GM12865 (cell line): ENCODE measurements at places on chromosomes 16 and 17.

DNA sequence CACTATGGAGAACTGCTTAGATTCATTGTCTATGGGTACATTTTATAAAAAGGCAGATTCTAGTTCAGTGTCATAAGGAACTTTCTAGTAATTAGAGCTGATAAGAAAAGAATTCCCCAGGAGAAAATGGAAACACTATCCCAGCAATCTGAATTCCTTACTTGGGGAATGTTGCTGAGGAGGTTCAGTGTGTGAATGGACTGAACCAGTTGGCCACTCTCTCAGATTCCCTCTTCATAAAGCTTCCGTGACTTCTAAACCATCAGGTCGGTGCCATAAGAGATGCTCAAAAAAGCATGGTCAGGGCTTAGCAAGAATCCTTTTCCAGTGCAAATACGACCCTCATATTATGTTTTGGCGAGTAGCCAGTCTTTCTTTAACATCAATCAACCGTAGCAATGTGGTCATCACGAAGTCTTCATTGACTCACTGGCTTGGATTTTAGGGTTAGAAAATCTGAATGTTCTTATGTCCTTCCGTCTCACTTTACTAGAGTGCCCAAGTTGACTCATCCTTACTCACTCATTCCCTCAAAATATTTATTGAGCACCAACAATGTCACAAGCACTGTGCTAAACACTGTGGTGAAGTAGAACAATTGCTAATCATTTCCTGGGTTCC lies 102.7 kb upstream of the HLF start:
- no peak for DNase-seq

DNA sequence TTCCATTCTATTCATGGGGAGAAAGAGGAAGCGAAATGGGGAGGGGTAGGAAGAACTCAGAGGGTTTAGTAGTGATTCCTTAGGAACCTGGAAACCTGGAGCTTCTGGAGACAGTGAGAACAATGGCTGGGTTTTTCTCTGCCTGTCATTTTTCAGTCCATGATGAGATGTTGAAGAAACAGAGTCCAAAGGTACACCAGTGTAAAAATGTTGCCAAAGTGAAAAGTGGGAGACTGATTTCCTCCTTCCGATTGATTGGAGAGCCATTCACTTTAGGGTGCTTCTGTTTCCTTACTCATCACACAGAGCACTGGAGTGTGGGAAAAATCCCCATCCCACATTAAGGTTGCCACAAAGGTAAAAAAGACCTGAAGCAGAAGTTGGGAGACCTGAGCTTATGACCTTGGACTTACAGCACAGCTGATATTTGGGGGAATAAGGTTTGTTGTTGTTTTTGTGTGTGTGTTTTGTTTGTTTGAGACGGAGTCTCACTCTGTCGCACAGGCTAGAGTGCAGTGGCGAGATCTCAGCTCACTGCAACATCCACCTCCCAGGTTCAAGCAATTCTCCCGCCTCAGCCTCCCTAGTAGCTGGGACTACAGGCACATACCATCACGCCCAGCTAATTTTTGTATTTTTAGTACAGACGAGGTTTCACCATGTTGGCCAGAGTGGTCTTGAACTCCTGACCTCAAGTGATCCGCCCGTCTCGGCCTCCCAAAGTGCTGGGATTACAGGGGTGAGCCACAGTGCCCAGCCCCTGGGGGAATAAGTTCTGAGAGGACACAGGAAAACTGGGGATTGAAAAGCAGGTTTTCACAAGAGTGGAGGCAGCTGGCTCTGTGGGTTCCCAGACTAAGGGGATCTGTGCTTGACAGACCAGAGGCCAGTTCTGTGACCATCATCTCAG lies 1.4 kb upstream of the DHX8 start:
- no peak for DNase-seq

GRCh38 chr17:40550608-40551007 lies 14.7 kb downstream of the CCR7 start:
- no peak for DNase-seq

- DNase-seq, result no peak
These were observed 13.7 kb downstream of the PLCG2 start for GRCh38 chr16:81792828-81793227.

GRCh38 chr17:66543526-66543925 lies 241.1 kb downstream of the PRKCA start:
- DNase-seq, result no peak

DNA sequence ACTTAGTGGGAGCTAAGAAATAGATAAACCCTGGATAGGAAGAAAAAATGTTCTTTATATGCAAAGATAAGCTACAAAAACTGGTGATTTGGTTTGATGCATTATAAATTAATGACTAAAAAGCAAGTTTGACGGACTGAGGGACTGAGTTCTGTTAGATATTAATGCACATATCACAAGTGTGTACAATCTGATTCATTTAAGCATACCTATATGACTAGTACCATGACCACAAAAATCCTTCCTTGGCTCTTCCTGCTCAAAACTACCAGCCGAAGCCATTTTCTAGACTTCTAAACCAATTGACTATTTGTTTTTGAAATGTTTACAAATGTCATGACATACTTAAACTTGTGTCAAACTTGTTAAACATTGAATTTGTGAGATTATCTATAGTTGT lies 374.5 kb upstream of the MON1B start:
- peak; percentile 9 for DNase-seq

DNA sequence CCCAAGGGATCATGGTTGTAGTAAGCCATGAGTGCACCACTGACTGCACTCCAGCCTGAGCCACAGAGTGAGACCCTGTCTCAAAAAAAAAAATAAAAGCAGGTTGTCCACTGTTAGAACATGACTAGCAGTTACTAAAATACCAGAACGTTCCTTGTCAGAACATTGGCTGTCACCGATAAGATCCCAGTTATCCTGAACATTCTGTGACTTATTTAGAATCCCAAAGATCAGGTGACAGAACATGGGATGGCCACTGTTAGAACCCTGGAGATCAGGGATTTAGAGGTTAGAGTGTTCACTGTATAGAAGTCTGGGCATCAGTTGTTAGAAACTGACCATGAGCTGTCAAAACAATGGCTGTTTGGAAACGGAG lies 8.6 kb downstream of the CES4A start:
- no peak for DNase-seq

DNA sequence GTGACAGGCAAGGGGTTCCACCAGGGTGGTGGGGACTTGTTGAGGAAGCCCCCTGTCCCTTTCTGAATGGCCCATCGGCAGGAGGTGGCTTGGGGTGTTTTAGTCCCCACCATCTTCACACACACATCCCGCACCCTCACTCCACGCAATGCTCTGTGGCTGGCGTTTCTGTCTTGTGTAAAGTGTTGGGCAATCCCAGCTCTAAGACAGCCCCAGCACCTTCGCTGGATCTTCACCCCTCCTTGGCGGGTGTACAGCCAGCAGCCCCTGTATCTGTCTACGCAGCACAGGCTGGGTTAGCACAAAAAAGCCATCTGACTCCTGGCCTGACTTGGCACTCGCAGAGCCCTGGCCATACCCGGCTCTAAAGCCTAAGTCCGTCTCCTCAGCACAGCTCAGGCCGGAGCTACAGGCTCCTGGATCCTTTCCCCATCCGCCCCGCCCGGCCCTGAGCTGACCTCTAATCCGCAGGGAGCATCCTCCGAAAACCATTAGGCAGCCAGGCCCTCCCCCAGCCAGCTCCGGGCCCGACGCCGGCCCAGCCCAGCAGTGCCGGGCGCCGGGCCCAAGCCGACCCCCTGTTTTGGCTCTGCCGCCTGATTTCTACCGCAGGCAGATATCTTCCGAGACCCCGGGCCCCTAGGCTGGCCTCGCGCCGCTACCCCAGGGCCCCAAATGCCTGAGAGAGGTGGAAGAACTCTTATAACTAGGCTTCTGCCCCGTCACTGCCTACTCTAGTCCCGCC lies 42.4 kb upstream of the TAC4 start:
- no peak for DNase-seq

- peak; percentile 59 for DNase-seq
These were observed 15.6 kb upstream of the ZFPM1 start for GRCh38 chr16:88437367-88437964.

DNA sequence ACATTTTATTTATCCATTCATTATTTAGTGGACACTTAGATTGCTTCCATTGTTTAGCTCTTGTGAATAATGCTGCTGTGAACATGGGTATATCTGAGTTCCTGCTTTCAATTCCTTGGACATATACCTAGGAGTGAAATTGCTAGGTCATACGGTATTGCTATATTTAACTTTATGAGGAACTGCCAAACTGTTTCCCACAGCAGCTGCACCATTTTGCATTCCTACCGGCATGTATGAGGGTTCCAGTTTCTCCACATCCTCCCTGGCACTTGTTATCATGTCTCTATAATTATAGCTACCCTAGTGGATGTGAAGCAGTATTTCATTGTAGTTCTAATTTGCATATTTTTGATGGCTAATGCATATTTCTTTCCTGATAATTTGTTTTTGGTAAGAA lies 23.7 kb upstream of the DRG2 start:
- DNase-seq, result no peak

GRCh38 chr16:70696952-70697593 lies 11.2 kb upstream of the MTSS2 start:
- DNase-seq, result no peak

GRCh38 chr16:70551788-70552187 lies 28.2 kb downstream of the SF3B3 start:
- DNase-seq, result no peak

DNA sequence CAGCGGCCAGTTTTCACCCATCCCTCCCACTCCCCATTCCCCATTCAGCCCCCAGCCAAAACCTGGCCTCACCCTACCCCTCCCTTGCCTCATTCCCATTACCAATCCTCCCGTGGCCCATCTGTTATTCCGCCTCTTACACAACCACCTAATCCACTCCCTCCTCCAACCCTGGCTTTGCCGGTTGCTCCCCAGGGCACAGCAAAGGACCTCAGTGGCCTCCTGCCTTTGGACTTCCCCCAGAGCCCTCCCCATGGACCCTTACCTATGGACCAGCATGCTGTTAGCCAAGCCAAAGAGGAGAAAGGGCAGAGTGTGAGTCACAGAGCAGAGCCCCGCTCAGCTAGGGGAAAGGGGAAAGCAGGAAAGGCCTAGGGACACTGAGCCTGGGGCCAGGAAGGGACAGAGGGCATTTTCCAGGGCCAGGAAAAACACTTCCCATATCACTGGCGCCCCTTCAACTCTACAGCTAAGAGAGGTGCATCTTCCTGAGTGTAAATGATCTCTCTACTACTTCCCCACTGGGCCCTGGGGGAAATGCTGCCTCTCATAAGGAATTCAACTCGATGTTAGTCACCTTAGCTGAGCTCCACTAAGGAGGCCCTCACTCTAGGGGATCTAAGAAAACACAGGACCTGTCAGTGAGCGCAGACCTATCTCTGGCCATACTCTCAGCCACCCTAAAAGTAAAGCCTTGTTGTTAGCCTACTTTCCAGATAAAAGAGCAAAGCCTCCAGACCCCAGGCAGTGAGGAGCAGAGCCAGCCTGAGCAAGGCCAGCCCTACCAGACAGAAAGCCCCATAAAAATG lies 10.6 kb downstream of the PEMT start:
- DNase-seq, result no peak

GRCh38 chr17:57377094-57377493 lies 120.8 kb downstream of the MSI2 start:
- no peak for DNase-seq

- no peak for DNase-seq
These were observed 41.1 kb downstream of the TMEM11 start for GRCh38 chr17:21172846-21173245.

DNA sequence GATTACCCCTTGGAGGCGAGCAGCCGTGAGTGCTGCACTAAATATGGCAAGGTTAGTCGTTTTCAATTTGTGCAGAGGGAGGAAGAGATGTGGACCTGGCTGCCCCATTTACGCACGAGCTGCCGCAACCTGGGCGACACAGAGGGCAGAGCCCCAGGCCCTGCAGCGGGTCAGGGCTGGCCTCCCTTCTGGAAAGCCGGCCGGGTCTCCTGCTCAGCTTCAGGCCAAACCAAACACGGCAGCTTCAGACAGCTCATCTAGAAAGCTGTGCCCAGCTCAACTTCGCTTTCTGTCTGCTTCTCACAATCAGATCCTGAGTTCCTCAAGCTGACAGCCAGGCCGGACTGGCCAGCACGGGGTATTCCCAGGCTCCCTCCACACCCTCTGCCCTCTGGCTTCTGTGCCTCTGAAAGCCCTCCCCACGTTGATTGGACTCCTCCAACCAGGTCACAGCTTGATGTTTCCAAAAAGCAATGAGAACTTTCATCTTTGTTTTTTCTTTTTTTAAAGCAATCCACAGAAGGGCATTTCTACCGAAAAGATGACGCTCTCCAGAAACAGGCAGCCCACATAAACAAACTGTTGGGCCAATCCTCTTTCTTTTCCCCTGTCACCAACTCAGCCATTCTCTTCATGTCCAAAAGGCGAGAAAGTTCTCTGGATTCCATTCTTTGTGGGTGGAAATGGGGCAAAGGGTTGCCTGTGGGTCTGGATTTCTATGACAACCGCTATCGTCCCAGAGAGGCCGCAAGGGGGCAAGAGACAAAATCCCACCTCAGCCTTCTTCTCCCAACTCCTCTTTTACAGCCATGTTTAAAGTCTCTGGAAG lies 189.0 kb downstream of the ZFHX3 start:
- no peak for DNase-seq

GRCh38 chr16:11276896-11277593 lies 765 bp upstream of the PRM2 start:
- no peak for DNase-seq

DNA sequence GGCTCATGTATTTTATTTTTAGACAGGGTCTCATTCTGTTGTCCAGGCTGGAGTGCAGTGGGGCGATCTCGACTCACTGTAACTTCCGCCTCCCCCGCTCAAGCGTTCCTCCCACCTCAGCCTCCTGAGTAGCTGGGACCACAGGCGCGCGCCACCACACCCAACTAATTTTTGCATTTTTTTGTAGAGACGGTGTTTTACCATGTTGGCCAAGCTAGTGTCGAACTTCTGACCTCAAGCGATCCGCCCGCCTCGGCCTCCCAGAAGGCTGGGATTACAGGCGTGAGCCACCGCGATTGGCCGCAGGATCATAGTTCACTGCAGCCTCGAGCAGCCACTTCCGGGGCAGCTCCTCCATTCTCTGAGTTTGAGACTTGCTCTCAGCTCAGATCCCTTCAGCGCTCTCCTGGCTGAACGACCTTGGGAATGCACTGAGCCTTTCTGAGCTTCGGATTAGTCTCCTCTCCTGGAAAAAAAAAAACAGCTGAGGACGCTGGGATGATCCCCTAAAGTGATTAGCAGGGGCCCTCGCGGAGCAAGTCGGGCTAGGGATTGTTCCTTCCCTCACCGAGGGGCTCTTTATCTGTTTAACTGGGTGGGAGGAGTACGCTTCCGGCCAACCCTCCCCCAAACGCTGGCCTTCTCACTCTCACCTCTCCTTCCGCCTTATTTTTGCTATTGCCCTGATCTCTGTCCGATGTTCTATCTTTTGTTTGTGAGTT lies 1.1 kb upstream of the PKMYT1 start:
- DNase-seq, result no peak

- DNase-seq, result no peak
These were observed 24.0 kb downstream of the RNF213 start for GRCh38 chr17:80284631-80285030.

GRCh38 chr16:84120023-84120422 lies 3.3 kb upstream of the MBTPS1 start:
- DNase-seq, result no peak

DNA sequence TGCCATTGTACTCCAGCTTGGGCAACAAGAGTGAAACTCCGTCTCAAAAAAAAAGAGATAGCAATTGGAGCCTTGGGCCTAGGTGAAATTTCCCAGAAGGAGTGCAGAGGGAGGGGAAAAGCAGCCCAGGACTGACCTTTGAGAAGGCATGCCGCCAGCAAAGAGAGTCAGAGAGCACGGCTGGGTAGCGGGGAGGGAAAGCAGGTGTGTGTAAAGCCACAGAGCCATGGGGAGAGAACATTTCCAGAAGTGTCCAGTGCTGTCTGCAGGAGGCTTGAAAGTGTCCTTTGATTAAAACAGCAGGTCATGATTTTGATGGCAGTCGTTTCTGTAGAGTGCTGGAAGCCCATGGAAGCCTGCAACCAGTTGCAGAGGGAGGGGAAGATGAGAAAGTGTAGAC lies 8.1 kb downstream of the C16orf54 start:
- no peak for DNase-seq
